ENCODE measurements at places on chromosomes 4 and X. TPM values are rescaled to one million over a fixed set of nuclear protein-coding genes. Genes with fewer than 3 reads are reported as not detected.

CENPC gene
- 11.5 TPM for total RNA-seq

CEP135 gene
- total RNA-seq: 7.8 TPM

ARX gene
- not detected for total RNA-seq

ANKRD50 gene
- total RNA-seq: 7.2 TPM

P2RY8 gene
- total RNA-seq: not detected

NHSL2 gene
- total RNA-seq: 1.0 TPM

COL25A1 gene
- 0.65 TPM for total RNA-seq

MGARP gene
- total RNA-seq: 0.14 TPM

GPC3 gene
- 3.3 TPM for total RNA-seq

LUZP4 gene
- total RNA-seq: not detected

TMEM150C gene
- total RNA-seq: 2.9 TPM

GRCh38 chrX:148133105-148133725 is 152.1 kb downstream of the FMR1NB start:
- DNase-seq: no peak

GRCh38 chr4:5965225-5965624 is 53.0 kb downstream of the C4orf50 start:
- no peak for DNase-seq

DNA sequence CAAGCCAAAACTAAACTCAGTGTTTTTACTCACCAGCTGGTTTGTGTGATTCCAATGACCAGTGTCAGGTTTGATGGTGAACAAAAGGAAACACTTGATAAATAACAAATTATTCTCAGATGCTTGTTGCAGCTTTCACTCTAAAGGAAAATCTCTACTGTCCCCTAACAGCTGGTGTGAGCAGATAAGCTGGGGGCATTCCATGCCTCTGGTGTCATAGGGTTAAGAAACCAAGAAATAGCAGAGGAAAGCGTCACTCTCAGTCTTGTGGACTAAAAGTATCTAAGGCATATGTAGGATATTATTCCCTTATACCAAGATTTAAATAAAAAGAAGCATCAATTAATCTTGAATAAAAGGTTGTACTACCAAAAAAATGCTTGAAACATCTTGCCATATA is 24.3 kb downstream of the TRPC5 start:
- DNase-seq: no peak

DNA sequence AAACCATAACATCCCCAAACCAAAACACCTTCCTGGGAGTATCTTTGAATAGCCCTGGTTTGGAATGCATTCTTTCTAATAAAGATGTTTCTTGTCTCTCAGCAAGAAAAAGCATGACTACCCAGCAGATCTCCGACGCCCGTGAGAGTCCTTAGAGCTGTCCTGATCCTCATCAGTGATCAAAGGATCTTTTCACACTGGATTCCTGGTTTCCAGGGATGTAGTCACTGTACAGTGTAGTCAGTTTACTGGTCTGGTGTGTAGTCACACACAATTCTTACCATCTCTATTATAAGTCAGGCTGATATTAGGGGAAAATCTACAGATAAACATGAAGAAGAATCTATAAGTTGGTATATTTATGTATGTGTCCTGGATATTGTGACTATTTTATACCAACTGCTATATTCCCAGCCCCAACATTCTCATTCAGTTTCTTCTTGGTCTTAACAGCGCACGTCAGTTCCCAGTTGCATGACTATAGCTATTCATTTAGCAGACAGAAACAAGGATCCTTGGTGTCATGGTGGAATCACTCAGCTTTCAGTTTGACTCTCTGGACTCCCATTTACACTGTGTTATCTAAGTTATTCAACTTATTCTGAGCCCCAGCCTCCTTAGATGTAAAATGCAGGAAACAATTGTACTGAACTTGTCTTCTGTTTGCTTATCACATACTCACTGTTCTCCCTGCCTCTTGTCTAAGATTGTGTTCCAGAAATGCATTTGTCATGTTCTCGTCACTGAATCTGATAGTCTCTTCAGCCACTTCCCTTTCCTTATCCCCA is 68.3 kb downstream of the SLIT2 start:
- no peak for DNase-seq

GRCh38 chr4:80266253-80266901 is at the start of gene FGF5:
TSS of gene FGF5 (plus strand) at chr4:80266664. CDS start at chr4:80266825, 161 bp downstream.
- peak; percentile 43 for DNase-seq

DNA sequence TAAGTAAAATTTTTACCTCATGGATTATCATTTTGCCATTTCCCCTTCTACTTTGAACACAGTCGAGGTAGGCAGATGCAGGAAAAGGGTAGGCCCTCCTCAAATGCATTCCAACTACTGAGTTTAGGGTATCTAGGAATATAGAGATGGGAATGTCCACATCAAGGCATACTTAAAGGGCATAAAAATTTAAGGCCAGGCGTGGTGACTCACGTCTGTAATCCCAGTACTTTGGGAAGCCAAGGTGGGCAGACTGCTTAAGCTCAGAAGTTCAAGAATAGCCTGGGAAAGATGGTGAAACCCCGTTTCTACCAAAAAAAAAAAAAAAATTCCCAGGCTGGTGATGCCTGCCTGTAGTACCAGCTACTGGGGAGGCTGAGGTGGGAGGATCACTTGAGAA is 146.5 kb downstream of the PDGFC start:
- DNase-seq: no peak

- no peak for DNase-seq
Measured at GRCh38 chr4:33054656-33055196, 2334.6 kb downstream of the PCDH7 start.

DNA sequence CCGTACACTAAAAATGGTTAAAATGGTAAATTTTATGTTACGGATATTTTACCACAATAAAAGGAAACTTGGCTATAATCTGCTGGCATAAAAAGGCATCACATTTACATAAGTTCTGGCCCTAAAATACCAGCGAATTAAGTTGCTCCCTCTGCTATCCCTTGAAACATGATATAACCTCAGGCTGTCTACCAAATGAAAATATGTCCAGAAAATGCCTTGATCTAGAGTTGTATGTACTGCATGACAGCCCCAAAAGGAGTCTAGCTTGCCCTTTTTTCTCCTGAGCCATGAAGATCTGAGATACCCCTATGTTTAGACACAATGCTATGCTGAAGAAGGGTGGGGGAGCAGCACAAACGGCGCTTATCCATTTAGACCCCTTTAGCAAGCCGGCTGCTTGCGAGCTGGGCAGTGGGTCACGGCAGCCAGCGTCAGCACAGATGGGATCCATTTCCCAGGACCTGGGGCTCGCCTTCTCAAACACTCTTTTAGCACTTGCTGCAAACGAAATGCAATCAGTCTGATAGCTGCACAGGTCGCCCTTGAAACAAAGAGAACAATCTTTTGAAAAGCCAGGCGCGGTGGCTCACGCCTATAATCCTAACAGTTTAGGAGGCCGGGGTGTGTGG is 77.0 kb downstream of the AFAP1 start:
- DNase-seq: no peak

DNA sequence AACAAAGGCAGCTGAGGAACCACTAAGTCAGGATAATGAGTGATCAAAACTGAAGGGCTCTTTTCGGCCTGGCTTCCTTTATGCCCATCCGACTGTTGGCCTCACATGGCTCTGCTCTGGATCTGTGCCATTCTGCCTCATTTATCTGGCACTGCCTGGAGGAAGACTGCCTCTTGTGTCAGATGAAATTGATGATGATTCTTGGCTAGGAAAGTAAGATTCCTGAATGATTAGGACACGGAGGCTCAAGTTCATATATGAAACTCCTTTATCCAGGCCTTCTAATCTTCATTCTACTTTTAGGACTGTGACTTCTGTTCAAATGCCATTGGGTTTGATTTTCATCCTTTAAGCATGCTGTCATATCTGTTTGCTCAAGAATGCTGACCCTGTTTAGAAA is 475.4 kb upstream of the RPS6KA3 start:
- no peak for DNase-seq

DNA sequence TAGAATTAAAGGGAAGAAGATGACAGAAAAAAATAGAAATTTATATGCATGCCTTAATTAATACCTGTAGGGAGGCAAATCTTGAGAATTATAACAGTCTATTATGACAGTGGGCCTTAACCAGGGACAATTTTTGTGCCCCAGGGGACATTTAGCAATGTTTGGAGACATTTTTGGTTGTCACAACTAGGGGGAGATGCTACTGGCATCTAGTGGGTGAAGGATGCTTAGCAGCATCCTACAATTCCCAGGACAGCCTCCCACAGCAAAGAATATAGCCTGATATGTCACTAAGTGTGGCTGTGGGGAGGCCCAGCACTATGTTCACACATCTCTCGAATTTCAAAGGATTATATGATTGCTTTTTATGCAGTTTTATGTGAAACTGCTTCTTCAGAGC is 10.5 kb downstream of the GPR82 start:
- DNase-seq: no peak

GRCh38 chr4:108049406-108049805 is 59.7 kb downstream of the HADH start:
- DNase-seq: no peak

GRCh38 chrX:12986886-12987285 is 12.0 kb downstream of the TMSB4X start:
- DNase-seq: no peak

DNA sequence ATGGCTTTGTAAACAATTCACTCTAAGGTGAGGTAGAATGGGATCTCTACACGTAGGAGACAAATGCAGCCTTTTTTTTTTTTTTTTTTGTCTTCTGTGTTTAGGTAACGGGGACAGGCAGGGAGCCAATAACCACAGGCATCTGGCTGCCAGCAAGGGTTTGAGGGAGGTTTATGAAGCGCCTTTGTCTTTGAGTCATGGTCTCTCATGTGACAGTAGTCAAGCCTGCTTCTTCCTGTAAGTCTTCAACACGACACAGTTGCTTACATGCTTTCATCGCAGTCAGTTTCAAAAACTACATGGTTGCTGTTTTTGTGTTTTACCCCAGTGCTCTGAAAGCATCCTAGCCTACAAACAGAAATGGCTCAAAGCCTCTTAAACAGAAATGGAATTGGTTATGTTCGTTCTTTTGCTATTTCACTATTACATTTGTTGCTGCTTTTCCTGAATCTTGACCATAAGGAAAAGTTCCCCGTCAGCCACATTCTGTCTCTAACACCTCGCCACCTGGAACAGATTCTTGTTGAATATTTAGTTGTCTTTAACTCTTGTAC is 127.8 kb upstream of the METTL14 start:
- DNase-seq: peak; percentile 26

DNA sequence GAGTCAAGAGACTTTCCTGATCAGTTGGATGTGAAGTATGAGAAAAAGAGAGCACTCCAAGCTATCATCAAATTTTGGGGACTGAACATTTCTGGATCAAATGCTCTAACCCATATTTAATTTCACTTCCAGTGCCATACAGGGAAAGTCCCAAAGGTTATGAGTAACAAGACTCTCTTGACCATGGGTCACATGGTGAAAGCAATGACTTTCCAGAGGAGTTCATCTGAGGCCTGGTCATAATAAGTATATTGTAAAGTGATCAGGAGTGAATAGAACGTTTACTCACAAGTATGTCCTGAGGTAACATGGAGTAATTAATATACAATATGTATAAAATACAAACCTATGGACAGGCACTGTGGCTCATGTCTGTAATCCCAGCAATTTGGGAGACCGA is 40.7 kb upstream of the ARMCX5 start:
- DNase-seq: no peak

- DNase-seq: no peak
Measured at GRCh38 chrX:129581904-129582303, 41.8 kb downstream of the OCRL start.

GRCh38 chr4:107993969-107994368 is 4.3 kb downstream of the HADH start:
- no peak for DNase-seq

GRCh38 chrX:34778916-34779315 is 121.8 kb upstream of the TMEM47 start:
- peak; percentile 3 for DNase-seq

- DNase-seq: no peak
Measured at GRCh38 chr4:174005422-174005821, 278.0 kb downstream of the FBXO8 start.

- DNase-seq: no peak
Measured at GRCh38 chr4:70931347-70931746, 29.2 kb downstream of the MOB1B start.

DNA sequence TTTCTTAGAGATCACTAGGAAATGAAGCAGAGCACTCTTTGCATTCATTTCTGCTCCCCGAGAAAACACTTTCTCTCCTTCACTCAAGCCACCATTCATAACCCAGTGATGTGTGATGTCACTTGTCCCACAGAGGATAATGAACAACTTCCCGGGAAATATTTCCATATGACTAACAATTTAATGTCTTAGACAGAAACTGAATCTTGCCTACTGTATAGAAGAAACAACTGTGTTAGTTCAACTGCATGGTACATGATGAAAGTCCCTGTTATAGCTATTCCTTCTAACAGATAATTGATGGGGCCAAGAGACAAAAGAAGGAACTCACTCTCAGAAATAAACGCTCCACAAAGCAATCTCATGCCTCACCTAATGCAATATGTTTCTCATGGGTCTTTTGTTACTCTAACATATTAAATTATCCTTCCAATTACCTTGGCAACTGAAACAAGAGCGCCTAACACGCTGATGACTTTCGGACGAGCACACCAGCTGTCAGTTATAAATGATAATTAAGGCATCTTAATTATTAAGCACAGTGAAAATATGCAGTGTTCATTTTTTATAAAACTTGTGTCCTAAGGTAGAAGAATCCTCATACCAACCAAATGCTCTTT is 113.7 kb upstream of the TLR3 start:
- DNase-seq: no peak

DNA sequence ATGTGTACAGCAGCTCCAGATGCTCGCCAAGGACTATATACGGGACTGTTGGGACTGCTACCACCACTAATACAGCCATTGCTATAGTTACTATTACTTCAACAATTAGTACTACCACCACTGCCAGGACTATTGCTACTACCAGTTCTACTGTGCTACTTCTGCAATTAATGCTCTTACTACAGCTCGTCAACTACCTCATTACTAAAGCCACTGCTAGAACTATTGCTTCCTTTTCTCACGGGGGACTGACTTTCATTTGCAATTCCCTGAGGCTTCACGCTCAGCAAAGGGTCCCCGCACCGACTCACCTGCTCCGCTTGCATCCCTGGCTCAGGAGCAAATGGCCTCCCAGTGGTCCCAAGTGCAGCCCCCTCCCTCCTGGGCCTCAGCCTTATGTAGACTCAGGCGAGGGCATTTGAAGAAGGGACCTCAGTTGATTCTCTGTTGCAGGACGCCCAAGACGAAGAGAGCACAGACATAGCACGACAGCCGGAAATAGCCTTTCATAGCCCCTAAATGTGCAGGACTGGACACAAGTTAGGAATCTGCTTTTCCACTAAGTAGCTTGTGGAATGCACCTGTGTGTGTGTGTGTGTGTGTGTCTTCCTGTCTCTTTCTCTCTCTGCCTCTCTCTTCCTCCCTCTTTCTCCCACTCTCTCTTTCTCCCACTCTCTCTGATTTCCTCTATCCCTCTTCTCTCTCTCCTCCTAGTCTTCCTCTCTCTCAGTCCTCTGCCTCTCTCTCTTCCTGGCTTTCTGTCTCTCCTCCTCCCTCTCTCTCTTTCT is 294.8 kb downstream of the ASMT start:
- DNase-seq: no peak
